ENCODE measurements at places on chromosomes 12 and 14.

DNA sequence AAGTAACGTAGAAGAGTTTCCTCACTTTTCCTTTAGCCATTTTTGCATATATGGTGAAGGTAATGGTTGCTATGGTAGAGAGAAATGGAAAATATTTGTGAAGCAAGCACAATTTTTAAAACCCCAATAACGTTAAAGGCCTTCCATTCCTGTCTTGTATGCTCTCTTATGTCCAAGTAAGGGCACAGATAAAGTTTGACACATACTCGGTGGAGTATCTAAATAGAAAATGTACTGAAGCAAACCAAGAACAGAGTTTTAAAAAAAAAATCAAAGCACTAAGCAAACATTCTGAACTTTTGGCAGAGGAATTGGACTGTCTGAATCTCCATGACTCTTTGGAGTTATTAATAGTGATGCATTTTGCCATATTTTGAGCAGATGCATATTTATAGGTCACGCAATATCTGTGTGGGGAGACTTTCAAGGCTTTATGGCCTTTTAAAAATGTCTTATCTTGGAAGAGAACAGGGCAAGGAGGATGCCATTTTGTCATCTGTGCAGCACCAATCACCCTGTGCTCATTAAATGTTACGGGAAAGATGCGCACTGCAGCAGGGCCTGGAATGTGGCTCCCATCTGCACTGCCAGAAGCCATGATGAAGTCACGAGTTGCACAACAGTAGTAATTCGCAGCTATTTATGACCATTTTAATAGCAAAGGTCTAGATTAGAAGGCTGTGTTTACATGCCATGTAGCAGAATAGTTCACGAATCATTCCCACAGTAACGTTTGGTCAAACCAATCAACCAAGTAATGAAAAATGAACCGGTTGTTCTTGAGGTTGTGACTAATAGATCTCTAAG lies 23.3 kb upstream of the AMIGO2 start:
- DNase-seq: no peak

DNA sequence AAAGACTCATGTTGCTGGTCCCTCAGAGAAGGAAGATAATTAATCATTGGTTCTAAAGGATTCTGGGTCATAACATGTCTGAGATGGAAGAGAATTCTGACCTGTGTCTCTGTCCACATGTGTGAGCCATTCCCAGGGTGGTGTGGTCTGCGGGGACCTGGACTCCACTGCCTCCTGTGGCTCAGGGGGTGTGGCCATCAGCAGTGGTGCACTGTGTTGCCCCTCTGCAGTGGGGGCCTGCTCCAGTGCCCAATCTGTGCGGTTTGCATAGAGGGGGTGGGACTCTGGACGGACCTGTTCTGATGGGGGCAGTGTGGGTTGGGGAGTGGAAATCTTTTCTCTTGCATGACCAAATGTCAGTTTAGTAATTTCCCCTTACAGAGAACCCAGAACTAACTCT lies 13.5 kb downstream of the KRT85 start:
- DNase-seq: no peak

DNA sequence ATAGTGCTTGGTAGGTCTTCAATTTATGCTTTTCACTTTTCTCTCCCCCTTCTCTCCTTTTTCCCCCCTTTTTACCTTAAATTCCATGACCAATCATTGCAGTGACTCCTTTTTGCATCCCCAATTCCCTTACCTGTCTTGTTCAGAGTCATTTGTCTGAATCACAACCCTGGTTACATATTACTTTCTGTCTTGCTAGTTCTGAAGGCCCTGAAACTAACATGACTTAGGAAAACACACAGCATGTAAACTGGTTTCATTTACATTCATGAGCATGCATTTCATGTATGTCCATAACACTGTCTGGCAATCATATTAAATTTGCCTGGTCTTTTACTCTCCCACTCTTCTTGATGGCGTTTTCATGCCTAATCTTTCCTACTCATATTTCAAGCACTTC lies 20.3 kb upstream of the FOXG1 start:
- no peak for DNase-seq

- no peak for DNase-seq
Measured at GRCh38 chr12:109811624-109811995, 21.6 kb downstream of the TRPV4 start.

DNA sequence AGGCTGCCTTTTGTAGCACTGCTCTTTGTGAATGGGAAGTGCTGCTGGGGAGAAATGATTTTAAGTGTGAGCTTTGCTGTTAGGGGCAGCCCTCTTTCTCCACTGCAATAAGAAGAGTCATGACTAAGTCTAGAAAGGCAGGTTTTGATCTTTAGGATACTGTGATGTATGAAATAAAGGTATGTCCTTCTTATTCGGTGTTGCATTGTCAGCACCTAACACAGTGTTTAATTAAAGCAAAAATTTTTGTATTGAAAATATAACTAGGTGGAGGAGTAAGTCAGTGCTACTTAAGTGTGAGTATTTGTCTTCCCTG lies 81.5 kb downstream of the ETV6 start:
- no peak for DNase-seq

DNA sequence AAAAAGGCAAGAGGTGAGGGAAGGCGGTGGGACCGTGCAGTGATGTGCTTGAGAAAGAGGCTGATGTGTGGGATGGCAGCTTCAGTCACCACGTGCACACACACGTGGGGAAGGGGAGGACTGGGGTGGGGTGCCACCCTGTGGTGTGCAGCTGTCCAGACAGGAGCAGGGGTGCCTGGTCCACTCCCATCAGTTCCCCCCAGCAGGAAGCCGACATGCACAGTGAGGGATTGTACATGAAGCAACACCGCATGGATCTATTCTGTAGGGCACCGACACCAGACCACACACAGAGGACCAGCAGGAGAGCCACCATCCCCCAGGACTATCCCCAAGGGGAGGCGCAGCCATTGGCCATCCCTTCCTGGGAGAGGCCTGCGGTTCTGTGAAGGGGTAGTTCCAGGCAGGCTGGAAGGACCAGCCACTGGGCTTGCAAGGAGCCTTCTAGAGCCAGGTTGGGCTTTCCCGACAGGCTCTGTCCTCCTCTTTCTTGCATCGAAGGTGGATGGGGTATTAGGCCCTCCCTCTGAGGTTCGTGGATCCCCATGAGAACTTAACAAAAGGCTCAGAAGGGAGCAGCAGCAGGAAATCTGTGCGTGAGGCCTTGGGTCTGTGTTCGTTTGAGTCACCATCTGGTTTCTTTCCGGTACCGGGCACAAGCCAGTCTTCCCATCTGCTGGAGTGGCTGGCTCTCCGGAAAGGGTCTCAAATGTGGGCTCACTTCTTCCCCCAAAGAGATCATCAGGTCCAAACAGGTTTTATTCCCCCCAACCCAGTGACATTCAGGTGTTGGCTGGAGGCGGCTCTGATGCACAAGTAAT lies 59.8 kb downstream of the PLEKHG3 start:
- DNase-seq: no peak

DNA sequence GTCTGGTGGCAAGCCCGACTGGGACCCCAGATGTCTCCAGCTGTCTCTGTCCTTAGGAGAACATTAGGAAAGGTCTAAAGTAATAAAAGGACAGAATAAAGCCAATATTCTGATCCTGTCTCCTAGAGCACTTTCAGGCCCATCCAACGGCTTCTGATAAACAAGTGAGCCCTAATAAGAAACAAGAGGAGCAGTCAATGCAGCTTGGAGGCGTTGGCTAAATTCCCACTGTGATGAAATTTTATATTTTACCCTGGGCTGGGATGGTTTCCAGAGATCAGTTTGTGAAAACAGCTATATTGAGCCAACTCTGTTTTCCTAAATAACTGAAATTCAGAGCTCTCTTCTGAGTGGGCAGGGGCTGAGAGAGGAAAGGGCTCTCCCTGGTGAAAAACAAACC lies 55.5 kb upstream of the SRRM4 start:
- DNase-seq: no peak

GRCh38 chr14:71665157-71665556 lies 267.1 kb upstream of the RGS6 start:
- DNase-seq: no peak

GRCh38 chr12:85225501-85225900 lies 54.5 kb upstream of the ALX1 start:
- DNase-seq: no peak

- DNase-seq: no peak
Measured at GRCh38 chr14:81066672-81067071, 111.3 kb downstream of the TSHR start.

DNA sequence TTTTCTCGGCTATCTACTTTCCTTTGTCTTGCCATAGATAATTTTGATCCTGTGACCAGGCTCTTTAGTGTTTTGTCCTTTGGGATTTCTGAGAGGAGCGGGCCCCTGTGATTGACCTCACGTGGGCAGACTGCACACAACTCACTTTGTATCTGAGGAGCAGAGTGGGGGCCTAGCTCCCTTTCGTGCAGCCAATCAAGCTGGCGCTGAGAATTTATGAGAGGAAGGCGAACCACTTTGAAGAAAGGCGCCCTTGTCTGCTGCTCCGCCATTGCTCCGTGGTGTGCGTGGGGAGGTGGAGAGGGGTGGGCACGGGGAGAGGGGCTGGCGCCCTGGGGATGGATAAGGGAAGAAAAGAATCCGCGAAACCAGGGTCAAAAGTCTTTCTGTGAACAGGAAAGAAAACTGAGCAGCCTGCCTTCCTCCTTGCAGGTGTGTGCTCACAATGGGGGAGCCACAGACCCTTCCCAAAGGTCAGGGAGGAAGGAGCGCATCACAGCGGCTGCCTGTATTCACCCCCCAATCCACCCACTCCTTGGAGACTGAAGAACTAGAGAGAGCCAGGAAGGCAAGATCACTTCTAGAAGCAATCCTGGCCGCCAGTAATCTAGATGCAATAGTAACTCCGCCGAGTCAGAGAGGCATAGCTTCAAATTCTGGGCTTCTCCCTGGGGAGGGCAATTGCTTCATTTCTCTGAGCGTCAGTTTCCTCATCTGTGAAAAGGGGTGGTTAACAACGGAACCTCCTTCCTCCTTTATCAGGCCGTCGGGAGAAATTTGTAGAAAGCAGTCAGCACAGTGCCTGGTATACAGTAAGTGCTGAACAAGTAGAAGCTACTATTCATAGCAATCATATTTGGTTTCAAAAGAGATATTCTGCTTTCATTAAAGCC lies 24.9 kb upstream of the MED13L start:
- DNase-seq: no peak

- no peak for DNase-seq
Measured at GRCh38 chr12:123089631-123090353, 61.1 kb downstream of the PITPNM2 start.

DNA sequence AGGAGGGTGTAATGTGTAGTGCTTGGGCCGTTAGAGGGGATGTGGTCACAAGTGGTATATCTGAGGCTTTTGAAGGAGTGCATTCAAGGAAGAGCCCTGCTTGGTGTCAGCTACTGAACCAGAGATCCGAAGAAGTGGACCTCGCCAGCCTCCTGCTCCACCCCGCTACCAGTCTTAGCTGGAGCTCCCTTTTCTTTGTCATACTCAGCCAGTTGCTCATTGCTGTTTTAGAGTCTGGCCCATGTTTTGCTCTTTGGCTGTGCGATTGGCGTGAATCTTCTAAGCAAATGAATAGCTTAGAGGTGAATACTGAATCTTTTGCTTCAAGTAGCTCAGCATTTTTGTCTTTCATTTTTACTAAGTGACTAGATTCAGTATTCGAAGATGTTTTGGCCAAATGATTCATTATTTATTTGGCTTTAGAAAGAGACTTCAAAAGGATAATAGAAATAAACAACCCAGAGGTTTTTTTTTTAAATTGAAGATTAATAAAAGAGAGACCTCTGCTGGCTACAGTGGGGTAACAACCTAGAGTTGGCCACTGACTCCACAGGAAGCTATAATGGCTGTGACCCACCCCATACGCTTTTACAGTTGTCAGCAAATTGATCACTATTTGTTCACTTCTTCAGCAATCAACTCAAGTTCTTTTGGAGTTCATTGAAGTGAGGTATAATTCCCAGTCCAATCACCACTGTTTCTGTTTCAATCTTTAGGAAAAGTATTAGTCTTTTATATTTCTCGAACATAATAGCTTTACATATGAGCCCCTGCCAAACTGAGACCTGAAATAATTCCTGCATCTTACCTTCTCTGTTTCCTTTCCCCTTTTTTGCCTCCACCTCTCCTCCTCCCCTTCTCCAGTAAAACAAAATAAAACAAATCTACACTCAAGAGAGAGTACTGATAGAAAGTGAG lies 19.9 kb downstream of the CDKN1B start:
- DNase-seq: peak; percentile 22

DNA sequence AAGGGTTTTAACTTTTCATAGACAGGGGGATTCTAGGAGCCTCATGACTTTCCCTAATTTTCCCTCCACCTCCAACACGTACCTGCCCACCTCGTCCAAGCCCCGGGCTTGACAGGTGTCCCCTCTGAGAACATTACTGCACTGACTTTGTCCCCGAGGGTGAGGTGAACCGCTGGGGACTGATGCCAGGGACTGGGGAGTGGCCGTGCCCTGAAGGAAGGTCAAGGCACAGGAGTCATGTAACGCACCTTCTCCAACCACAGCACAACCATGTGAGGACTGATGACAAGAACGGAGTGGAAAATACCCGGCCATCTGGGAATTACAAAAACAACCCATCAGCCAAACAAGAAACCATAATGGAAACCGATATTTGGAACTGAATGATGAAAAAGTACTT lies 214.7 kb upstream of the C14orf180 start:
- no peak for DNase-seq

GRCh38 chr12:100398307-100398706 lies 41.4 kb downstream of the SLC17A8 start:
- DNase-seq: no peak

DNA sequence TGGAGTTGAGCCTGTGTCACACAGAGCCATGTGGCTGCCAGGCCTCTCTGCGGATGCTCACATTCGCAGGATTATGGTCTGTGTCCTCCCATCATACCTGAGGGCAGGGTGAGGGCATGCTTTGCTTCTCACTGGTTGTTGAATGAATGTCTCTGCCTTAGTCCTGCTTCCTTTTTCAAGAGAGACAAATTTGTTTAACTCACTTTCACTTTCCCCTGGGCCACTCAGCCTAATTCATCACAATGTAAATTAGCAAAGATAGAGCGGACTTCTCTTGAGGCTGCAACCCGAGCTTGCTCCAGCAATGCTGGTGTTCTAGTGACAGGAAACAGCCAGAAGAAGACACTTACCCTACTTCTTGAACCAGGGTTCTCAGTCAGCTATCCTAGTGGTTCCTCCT lies 35.5 kb upstream of the PAX9 start:
- DNase-seq: no peak

GRCh38 chr14:101188571-101188915 lies 285.0 kb upstream of the RTL1 start:
- no peak for DNase-seq

DNA sequence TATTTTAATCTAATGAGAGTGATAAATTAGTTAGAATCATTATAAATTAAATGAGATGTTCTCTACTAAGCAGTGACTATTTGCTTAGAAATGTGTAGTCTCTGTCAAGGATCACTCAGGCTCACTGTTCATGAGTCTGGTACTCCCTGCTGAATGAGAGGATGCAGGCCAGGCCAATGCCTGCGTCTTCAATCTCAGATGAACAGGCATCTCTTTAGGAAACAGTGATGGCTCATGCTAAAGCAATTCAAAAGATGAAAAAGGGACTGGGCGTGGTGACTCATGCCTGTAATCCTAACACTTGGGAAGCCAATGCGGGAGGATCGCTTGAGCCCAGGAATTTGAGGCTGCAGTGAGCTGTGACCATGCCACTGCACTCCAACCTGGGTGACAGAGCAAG lies 106.8 kb downstream of the ZFC3H1 start:
- no peak for DNase-seq

Data from stimulated activated CD4-positive, alpha-beta T cell treated with anti-CD3 and anti-CD28 coated beads, Interleukin-4, amount 100 ng/mL, for 4 hours (primary cell).